Hepatocyte (in vitro differentiated cells): ENCODE measurements at places on chromosomes 12 and 14.
A peak's percentile ranks its signal among the peaks of the same experiment; 100 is the strongest.

DNA sequence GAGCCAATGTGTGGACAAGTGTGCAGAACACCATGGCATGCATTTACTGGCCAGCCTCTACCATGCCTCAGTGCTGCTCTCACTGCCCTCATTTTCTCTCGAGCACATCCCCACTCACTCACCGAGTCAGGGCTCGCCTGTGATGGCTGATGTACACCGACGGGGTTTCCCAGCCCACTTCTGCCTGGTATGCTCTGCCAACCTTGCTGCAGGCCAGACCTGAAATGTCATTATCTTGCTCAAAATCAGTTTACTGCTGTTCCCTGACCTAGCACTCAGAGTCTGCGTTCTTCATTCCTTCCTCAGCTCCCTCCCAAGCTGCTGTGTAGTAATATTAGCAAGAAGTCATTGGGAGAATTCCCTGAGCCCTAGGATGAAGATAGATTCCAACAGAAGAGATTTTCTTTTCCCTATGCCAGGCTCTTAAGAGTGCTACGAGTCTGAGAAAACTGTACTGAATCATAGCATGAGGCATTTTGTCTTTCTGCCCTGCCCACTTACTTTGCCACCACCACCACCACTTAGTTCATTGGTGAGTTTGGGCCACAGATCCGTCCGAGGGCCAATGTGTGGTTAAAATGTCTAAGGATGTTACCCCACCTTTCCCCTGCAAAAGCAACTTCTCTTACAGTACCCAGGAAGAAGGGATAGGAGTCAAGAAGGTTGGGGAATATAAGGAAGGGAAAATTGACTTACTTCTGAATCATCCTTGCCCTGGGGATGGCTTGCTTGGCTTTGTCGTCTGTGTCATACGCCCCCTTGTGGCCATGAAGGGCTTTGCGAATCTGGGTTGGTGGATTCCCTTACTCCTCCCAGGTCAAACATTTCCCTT lies 51.0 kb downstream of the BMAL2 start:
- peak; percentile 79 for DNase-seq

GRCh38 chr12:19988948-19989347 lies 379.4 kb upstream of the PDE3A start:
- no peak for DNase-seq

- DNase-seq = peak; percentile 37
These were observed 682 bp upstream of the TRIP11 start for GRCh38 chr14:92040431-92041051.

DNA sequence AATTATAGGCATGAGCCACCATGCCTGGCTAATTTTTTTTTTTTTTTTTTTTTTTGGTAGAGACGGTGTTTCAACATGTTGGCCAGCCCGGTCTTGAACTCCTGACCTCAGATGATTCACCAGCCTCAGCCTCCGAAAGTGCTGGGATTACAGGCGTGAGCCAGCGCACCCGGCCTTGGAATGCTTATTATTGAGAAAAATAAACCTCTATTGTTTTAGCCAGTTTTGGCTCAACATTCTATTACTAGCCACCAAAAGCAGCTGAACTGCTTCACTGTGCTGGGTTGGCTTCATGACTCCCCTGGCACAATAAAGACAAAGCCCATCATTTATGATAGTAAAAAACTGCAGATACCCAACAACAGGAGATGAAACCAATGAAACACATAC lies 93.5 kb upstream of the CEP83 start:
- no peak for DNase-seq

GRCh38 chr14:90903101-90903500 lies 86.9 kb upstream of the TTC7B start:
- peak; percentile 74 for DNase-seq

DNA sequence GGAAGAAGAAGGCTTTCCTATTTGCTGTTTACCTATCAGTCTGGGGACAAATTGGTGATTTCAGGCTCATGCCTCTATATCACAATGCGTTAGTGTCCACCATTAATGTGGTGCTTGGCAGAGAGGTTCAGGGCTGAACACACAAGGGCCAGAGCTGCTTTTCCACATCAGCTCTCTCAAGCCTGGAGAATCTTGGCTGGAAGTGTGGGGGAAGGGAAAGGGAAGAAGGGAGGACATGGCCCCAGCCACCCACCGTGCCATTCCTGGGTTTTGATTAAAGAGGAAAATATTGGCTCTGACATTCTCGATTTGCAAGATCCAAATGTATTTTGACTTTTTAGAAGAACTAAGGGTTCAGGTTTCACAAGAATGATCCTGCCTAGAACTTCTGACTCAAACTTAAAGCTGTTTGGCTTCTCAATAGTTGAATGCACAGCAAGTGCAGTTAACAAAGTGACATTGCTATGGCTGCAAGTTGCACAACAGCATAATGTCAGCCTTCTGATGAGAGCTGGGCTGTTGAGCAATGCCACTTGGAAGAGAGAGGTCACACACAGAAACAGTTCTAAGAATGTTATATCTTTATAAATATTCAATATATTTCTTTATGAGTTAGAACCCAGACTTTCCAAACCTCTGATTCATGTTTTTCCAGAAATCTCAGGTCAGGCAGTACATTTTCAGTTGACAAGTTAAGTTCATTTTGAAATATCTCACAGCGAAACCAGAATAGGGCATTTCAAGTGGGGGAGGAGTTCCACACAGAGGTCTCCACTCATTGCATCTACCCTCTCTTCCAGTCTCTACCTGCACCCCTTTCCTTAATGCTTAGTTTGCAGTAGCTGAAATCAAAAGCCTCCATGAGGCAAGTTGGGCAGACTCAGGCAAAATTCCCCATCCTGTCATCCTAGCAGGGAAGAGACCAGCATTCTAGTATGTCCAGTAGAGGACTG lies 25.3 kb downstream of the IGF1 start:
- DNase-seq = peak; percentile 34

DNA sequence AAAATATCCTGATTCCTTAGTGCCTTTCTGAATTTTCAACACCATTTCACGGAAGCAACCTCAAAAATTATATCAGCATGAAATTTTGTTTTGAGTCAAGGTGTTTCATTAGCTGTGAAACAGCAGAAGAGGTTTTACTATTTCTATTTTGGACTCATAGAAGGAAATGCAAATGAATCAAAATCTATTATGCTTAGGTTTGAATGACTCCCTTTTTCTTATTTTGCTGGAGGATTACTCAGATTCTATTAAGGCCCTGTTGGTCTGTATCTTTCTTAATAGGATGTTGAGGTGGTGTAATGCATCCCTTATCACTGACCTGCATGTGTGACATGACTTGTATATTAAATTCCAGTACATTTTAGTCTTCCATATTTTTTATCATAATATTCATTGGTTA lies 165.8 kb downstream of the TMTC2 start:
- DNase-seq = no peak

GRCh38 chr12:14066021-14066420 lies 84.6 kb upstream of the GRIN2B start:
- peak; percentile 23 for DNase-seq
